ENCODE measurements at places on chromosomes 16 and 17.

- no peak for DNase-seq
Measured at GRCh38 chr16:88781140-88782077, 3.6 kb downstream of the PIEZO1 start.

DNA sequence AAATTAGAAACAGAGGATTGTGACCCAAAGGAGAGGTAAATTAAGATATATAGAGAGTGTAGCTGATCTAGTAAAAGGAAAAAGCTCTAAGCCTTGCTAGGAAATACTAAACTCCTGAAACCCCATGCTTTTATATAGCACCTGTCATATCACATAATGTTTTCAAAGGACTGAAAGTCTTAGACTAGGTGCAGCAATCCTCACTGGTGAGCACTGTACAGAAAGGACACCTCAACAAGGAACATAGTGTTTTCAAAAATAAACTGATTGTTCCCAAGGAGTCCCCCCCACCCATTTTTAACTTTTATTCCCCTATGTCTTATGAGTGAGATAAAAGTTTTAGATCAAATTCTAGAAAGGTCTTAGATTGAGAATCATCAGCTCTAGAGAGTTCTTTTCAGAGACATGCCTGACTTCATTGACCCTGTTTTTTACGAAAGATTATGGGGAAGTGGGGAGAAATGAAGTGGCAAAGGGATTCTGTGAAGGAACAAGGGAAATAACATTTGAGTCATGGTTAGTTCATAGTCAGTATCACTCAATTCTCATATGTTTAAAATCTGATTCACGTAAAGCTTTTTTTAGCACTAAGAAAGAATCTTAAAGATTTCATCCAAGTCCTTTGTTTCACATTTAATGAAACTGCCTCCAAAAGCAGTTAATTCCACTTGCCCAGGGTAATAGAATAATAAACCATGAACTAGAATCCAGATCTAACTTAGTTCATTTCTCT is 166.4 kb downstream of the CYB561 start:
- DNase-seq: no peak

GRCh38 chr16:920717-921116 is 50.1 kb downstream of the LMF1 start:
- no peak for DNase-seq

- no peak for DNase-seq
Measured at GRCh38 chr17:12667299-12667958, 1.7 kb downstream of the MYOCD start.

- DNase-seq: no peak
Measured at GRCh38 chr16:79419148-79419547, 181.4 kb downstream of the MAF start.

GRCh38 chr17:64442541-64442971 is 6.4 kb upstream of the MILR1 start:
- DNase-seq: no peak

DNA sequence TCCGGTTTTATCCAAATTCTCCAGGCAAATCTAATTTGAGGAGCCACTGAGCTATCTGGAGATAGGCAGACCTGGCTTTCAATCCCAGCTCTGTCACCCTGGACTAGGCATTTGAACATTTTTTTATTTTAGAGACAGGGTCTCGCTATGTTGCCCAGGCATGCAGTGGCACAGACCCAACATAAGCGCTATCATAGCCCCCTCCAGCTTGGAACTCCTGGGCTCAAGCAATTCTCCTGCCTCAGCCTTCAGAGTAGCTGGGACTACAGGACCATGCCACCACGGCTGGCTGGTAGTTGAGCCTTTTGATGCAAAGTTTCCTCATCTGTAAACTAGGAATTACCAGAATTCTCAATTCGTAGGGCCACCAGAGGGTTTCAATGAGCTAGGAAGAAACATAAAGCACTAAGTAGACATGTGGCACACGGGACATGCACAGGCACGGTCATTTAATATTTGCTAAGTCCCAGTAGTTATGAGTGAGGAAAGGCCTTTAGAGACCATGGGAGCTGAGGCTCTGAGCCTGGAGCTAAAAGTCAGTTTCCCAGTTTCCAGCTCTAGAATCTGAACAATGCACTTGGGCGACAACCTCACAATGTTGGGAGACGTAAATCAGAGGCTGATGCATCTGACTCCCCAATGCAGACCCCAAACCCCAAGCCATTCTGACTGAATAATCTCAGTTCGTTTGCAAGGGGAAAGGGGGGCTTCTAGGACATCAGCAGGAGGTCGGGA is 1.1 kb downstream of the ELOB start:
- DNase-seq: no peak

DNA sequence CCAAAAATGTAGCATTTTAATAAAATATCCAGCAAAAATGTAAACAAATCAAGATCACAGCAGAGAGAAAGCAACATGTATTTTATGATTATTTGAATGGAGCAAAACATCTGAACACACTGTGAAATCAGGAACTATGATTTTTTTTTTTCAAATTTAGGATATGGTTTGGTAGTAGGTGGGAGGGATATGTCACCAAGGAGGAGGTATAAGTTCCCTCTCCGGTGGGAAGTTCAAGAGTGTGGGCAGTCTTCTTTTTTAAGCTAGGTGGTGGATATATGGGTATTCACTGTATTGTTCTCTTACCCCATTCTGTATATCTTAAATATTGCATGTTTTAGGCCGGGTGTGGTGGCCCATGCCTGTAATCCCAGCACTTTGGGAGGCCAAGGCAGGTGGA is 10.2 kb downstream of the CDR2 start:
- DNase-seq: no peak

- DNase-seq: no peak
Measured at GRCh38 chr16:75433732-75434413, 570 bp upstream of the CFDP1 start.

GRCh38 chr17:29140631-29141513 is 39.3 kb downstream of the MYO18A start:
- DNase-seq: no peak

- no peak for DNase-seq
Measured at GRCh38 chr17:27756467-27757371, 43.6 kb downstream of the NOS2 start.

DNA sequence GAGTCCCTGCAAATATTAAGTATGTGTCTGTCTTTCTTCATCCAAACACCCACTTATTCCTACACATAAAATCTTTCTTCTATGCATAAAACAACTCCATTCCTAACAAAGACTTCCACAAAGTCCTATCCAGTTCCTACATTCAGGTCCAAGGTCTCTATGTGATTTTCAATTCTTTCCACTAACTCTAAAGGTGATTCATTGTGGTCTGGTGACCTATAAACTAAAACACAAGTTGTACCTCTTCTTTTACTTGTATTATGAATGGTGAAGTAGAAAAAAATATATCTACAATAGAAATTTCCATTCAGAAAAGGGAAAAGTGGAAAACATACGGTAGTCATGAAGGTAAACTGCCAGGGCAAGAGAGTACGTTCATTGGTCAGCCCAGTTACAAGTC is 56.6 kb downstream of the USP32 start:
- DNase-seq: no peak

DNA sequence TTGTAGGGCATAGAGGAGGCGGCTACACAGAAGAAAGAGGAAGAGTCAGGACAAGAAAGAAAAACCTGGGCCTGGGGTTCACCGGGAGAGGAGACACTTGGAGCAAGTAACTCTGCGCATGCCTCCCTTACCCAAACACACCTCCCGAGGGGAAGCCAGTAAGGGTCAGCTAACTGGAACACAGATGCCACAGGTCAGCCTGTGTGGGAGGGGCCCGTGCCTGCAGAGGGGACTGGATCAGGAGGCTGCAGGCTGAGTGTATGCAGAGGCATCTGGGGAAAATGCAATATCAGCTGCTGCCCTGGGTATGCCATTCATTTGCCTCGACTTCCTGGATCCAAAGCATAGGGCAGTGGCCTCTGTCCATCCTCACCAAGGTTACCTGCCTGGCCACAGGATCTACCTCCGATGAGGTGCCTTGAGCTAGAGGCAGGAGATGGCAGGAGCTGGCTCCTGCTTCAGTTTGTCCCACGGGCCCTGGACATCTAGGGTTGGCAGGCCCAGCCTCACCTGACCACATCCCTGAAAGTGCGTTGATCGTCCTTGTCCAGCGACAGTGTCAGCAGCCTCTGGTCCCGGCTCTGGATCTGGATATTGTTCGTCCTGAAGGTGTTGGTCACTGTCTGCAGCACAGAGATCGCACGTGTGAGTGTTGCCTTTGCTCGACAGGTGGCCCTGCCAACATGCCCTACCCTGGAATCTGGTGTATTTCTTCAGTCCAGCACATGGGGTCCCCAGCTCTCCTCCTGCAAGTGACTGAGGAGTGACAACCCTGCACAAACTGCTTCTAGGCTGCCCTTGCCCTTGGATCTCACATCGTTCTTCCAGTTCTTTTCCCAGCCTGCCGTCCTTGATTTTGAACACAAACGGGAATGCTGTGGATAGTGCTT is 4.6 kb upstream of the MFSD6L start:
- no peak for DNase-seq

GRCh38 chr16:55444754-55445485 is 34.1 kb upstream of the MMP2 start:
- DNase-seq: no peak
